ENCODE measurements at places on chromosomes 2 and 18.

GRCh38 chr18:63046375-63046774 is 273.2 kb downstream of the BCL2 start:
- no peak for DNase-seq

DNA sequence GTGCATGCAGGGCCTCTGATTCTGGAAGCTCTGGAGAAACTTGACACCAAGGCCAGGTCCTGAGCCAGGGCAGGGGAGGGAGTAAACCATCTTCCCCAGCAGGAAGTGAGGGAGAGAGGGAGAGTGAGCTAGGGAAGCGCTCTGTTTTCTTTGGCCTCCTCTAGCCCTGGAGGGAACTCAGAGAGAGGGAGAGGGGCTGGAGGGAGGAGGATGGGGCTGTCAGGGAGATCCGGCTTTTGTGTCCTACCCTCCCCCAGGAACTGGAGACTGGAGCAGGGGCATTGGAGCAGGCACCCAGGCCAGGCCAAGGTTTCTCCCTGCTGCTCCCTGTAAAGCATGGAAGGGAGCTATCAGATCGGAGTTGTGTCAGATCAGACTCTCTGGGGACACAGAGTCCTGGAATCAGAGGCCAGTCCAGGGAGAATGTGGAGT is 22.7 kb upstream of the PKDCC start:
- peak; percentile 57 for DNase-seq

- peak; percentile 45 for DNase-seq
Measured at GRCh38 chr2:8684540-8684877, 2.7 kb downstream of the ID2 start.

- no peak for DNase-seq
Measured at GRCh38 chr2:134491022-134491421, 227.8 kb downstream of the TMEM163 start.

DNA sequence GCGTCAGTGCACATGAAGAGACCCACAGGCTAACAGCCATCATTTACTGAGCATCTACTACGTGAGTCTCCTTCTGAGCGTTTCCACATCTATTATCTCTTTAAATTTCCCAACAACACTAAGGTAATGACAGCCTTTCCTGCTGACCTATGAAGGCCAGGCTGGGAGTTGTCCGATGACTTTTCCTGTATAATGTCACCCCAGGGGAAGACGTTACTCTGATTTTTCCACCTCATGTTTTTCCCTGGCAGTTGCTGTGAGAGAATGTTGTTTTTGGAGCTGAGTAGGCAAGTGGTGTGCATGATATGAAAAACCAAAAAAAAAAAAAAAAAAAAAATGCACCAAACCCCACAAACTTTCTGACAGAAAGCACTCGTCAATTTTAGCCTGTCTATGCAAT is 207.6 kb downstream of the SLC8A1 start:
- no peak for DNase-seq

- no peak for DNase-seq
Measured at GRCh38 chr2:165240916-165241315, 1.7 kb downstream of the SCN2A start.

DNA sequence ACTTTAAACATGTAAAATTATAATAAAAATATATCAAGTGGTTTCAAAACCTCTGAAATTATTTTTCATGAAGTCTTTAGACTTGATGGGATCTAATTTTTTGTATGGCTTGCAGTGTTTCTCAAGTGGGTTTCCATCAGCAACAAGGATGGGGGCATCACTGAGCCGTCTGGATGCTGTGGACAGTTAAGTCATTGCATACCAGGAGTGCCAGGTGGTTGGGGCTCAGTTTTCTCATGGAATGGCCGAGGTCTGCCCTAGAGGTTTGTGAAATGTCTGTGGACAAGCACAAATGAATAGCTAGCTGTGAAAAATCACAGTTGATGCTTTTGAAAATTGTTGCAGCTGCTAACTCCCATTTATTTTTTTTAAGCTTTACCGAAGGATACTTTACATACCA is 1.7 kb downstream of the PRELID3A start:
- peak; percentile 45 for DNase-seq

DNA sequence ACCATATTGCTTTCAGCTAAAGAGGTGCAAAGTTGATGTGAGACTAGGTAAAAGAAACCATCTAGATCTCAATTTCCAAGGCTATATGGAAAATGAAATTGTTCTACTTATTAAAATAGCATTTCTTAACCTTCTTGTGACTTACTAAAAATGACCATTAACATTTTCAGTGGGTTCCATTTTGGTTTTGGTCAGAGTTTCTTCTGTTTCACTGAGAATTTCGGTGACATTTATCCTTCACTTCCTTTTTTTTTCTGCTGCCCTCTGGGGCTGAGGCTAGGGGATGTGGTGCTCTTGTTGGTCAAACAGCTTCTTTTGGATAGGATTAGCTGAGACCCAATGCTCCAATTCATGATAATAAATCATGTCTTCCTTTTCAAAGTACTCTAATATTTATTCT is 44.3 kb upstream of the REL start:
- DNase-seq: no peak

DNA sequence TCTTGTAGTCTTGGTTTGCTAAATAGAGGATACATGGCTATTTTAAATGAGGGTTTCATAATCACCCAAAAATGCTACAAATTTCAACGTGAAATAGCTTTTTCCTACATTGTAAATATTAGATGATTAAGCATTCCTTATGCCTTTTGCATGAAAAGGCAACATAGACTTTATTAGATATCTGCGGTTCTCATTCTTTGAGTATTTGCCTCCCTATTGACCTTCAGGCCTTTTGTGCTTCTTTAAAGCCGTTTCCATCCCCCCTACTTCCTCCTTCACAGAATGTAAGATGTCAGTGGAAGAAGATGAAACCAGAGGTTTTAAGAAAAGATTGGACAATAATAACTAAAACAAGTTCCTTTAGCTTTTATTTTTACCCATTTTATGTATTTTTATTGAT is 144.1 kb downstream of the UBE2E3 start:
- DNase-seq: peak; percentile 80

- no peak for DNase-seq
Measured at GRCh38 chr18:40612356-40612755, 1342.7 kb upstream of the PIK3C3 start.

DNA sequence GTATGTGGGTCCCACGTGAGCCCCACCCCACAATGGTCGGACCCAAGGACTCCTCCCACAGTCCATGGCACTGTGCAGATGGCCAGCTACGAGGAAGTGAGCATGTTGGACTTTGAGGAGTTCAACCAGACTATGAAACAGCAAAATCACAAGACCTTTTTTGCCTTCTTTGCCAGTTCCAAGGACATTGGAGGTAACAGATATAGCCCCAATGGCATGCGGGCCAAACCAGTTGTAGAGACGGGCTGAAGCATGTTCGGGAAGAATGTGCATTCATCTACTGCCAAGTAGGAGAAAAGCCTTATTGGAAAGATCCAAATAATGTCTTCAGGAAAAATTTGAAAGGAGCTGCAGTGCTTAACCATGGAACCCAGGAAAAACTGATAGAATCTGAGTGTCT is 12.6 kb downstream of the DNER start:
- no peak for DNase-seq

DNA sequence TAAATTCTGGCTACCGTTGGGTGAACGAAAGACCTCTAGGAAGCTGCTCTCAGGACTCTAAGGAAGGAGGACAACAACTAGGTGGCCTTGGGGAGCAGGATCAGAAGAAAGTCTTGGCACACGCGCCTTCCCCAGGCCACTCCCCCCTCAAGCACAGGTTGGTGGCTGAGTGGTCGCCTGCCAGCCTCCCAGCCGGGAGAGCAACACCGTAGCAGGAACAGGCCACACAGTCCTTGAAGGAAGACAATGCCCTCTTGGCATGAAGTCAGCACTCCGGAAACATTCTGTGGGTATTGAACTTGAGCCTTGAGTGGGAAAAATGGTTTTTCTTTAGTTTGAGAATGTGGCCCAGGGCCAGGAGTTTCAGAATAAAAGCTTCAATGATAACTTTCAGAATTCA is 87.4 kb upstream of the AGAP1 start:
- DNase-seq: no peak

- no peak for DNase-seq
Measured at GRCh38 chr18:70578480-70578879, 289.6 kb downstream of the SOCS6 start.

DNA sequence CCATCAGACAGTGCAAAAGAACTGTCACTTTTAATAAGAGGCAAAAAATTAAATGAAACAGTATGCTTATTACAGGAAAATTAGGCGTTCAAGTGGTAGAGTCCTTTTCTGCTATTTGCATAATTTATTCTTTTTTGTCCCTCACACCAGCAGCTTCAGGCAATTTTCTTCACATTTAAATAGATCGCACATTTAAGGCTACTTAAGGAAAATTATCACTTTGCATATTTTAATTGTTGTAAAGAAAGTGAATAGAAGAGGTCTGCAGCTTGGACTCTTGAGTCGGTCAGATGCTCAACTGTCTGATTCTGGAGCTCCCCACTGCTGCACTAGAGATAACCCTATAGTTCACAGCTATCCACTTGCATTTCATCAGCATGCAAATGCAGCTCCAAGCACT is 141.3 kb downstream of the FIGN start:
- no peak for DNase-seq

GRCh38 chr2:202072226-202072625 is 829 bp upstream of the KIAA2012 start:
- peak; percentile 21 for DNase-seq

All from amniotic epithelial cell (primary cell).